ENCODE measurements at places on chromosomes 1 and 21. TPM values are rescaled to one million over a fixed set of nuclear protein-coding genes. Genes with fewer than 3 reads are reported as not detected.
A peak's percentile ranks its signal among the peaks of the same experiment; 100 is the strongest.

GRCh38 chr1:22741118-22741517 lies 30.5 kb downstream of the EPHB2 start:
- DNase-seq = no peak

- peak; percentile 50 for DNase-seq
Measured at GRCh38 chr1:198220428-198220827, 63.6 kb downstream of the NEK7 start.

- DNase-seq = no peak
Measured at GRCh38 chr1:19461220-19461554, 24.2 kb downstream of the CAPZB start.

DNA sequence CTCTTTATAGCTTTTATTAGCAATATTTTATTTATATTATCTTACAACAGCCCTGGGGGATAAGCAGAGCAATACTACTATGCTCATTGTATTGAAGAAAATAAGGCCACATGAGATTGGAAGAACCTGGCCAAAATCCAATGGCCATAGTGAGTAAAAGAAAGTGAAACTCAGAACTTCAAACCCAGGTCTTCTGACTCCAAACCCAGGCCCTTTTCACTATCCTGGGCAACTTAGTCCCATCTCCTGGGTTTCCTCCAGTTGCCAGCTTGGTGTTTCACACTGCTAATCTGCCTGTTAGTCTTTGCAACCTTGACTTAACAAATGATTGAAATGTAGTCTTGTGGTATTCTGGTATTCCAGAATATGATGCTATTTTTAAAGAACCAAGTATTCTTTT lies 22.4 kb upstream of the EXO1 start:
- DNase-seq = no peak

The KRTAP20-3 gene
- not detected for total RNA-seq

- no peak for DNase-seq
Measured at GRCh38 chr1:109304226-109304920, 2.4 kb downstream of the MYBPHL start.

- no peak for DNase-seq
Measured at GRCh38 chr1:233834609-233835008, 69.9 kb upstream of the SLC35F3 start.

GRCh38 chr1:154886281-154887015 lies 16.4 kb upstream of the KCNN3 start:
- no peak for DNase-seq

The CTSS gene
- total RNA-seq = 64.5 TPM

DNA sequence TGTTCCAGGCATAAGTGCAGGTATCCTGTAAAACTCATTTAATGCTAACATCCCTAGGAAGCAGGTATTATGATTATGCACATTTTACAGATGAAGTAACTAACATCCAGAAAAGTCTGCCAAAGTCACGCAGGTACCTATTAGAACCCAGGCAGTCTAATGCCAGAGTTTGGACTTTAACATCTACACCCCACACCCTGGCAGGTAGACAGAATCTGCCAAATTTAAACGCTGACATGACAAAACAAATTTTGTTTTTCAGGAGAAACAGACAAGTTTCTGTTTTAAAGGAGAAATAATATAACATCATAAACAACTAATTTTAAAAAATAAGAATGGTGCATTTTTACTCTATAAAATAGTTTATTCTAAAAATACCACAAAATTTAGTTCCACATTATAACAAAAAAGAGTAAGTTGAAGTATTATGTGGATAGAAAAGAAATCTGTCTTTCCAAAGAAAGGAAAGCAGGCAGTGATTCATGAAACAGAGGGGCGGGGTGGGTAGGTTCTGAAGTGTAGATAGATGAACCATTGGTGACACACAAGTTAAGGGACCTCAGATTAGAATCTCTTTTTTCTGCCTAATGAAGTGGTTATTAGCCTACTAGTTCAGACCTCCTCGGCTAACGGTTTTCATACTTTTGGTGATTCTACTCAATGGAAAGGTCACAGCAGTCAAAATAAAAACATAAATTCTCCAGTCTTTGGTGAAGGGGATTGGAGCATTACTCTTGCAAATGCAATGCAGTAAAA lies 1.7 kb downstream of the ASPM start:
- DNase-seq = peak; percentile 20

DNA sequence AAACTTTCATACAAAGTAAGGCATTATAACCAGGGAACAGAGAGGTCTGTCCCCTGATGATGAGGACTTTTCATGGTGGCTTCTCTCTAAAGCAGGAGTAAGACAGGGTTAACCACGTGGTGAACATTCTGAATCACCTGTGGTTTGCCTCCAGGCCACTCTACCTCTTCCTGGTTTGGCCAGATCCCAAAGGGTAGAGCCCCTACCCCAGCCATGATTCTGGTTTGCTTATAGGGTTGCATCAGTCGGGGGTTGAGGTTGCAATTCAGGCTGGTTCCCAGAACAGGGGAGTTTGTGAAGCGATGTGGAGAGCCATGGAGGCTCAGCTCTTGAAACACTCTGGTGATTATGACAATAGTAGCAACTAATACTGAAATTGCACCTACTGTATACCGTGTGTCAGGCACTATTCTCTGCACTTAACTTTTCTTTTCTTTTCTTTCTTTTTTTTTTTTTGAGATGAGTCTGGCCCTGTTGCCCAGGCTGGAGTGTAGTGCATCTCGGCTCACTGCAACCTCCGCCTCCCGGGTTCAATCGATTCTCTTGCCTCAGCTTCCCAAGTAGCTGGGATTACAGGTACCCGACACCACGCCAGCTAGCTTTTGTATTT lies 8.3 kb downstream of the CNR2 start:
- DNase-seq = no peak

The ELAPOR1 gene
- 1.9 TPM for total RNA-seq

The GLIS1 gene
- 1.4 TPM for total RNA-seq

DNA sequence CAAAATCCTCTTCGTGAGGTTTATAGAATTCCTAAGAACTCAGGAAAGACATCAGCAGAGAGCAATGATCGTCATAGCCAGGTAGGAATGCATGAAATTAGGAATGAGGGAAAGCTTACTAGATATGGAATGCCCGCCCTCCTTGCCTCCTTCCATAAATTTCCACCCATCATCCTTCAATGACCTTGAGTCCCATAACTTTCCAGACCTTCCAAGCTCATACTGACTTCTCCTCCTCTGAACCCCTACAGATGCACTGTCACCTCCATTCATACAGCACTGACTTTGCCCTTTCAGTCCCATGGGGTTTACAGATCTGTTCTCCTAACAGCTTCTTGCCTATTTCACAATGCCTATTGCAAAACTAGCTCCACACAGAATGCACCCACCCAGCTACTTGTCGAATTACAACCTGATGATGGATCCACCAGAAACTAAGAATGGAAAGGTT lies 23.8 kb upstream of the PPP1R15B start:
- DNase-seq = peak; percentile 51

DNA sequence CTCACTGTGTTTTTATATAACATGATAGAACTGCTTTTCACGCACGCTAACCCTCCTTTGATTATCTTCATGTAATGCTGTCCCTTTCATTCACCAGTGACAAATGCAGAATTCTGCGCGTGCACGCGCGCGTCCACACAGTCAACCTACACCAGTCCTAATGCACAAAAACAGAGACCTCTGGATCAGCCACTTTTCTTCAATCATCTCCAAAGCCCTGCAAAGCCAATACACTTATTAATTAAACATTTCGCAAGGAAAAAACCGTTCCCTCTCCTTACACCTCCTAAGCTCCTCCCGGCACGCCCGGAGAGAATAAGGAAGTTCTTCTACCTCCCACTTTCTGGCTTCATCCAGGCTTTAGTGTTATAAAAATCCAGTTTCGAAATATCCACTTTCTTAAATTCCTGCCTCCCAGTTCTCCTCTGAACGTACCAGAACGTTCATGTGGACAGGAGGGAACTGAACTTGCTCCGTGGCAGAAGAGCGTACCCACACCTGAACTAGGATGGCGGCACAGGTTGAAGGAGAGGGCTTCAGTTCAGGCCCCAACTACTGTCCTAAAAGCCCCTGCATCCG lies 4.6 kb downstream of the LMX1A start:
- DNase-seq = no peak

The GJB5 gene
- 4.3 TPM for total RNA-seq

The CHI3L1 gene
- total RNA-seq = 5.8 TPM

- DNase-seq = peak; percentile 32
Measured at GRCh38 chr1:117607471-117607870, 1.6 kb downstream of the TENT5C start.

The CELF3 gene
- not detected for total RNA-seq

GRCh38 chr21:29238967-29239290 lies 59.8 kb upstream of the BACH1 start:
- DNase-seq = peak; percentile 71

The S100A7 gene
- total RNA-seq = not detected

- DNase-seq = peak; percentile 51
Measured at GRCh38 chr21:26843933-26844257, 1.3 kb downstream of the ADAMTS1 start.

The TAL1 gene
- total RNA-seq = 3.1 TPM

- no peak for DNase-seq
Measured at GRCh38 chr1:150152772-150153456, 3.2 kb downstream of the PLEKHO1 start.

DNA sequence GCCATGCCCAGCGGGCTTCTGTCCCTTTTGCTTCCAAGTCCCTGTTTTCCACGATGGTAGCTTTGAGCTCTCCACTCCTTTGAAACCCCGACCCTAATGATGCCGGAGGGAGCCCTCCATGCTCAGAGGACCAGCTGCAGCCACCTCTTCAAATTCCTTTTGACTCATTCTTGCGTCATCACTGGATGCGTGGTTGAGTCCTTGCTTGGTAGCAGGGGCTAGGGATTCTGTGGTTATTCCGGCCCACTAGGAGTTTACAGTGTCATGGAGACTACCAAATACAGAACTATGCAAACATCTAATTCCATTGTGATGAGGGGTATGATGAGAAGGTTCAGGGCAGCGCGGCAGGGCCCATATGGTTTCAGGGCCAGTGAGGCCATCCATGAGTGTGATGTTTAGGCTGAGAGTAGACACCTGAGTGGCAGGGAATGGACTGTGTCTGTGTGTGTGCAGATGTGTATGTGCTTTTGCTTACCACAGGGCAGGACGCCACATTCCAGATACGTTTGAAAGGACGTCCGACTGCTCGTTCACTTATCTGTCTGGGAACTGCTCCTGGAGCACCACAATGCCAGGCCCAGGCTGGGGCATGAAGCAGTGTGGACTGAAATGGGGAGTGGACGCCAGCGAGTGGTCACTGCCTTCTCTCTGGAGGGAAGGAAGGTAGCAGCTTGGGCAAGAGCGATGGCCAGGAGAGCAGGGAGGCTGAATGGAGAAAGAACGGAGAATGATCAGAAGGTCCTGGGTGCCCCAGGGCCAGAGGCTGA lies 30.4 kb upstream of the ZBTB21 start:
- DNase-seq = peak; percentile 48

GRCh38 chr1:12146343-12147112 lies 20.3 kb upstream of the TNFRSF1B start:
- no peak for DNase-seq

DNA sequence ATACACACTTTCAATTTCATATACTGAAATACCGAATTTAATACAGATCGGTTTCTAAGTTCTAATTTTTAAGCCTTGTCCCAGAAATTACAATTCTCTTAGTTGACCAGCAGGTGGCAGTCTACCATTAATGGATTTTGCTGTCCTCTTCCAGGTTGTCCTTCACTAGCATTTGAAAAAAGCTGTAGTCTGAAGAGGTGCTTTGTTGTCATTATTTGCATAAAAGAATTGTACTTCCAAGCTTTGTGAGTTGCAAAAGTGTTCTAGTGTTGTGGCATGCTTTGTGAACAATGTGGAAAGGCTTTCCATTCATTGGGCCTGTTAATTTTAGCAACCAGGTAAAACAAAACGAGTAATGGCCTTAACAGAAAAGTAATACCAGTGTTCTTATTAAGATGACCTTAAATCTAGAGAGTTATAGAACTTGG lies 193.6 kb downstream of the RPS6KC1 start:
- DNase-seq = peak; percentile 38

DNA sequence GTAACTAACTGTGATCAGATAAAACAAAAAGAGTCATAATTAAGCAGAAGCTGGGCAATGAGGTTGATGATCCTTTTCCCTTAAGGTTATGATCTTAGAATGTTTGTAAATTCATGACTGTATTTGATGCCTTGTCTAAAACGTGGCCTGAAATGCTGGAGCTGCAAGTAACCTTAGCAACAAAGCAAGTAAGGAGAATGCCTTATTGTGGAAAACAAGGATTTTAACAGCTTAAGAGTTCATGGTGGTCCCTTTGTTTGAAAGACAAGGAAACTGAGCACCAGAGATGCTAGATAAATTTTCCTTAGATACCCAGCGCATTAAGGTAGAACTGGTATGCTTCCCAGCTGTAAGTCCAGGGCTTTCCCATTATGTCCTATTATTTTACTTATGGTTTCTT lies 25.7 kb upstream of the XPR1 start:
- DNase-seq = no peak

- no peak for DNase-seq
Measured at GRCh38 chr1:108644984-108645383, 15.9 kb downstream of the HENMT1 start.

- peak; percentile 79 for DNase-seq
Measured at GRCh38 chr1:31723828-31724359, 20.1 kb upstream of the COL16A1 start.

GRCh38 chr1:30919025-30919881 lies 10.7 kb upstream of the SDC3 start:
- DNase-seq = peak; percentile 79

DNA sequence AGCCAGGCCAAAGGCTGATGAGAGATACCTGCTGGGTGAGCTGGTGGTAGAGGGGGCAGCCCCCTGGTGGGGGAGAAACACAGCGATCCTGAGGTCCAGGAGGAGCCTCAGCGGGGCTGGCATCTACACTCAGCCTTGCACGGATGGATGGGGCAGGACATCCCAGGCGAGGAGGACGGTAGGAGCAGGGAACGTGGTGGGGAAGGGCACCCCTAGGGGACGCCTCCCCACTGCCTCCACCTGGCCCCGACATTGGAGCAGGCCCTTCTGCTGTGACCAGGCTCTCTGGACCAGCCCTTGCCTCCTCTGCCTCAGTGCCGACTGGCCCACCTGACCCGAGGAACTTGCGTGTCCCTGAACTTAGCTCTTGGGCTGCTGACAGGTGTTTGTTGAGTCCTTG lies 6.4 kb upstream of the MMEL1 start:
- DNase-seq = no peak

The RGS8 gene
- 5.3 TPM for total RNA-seq

DNA sequence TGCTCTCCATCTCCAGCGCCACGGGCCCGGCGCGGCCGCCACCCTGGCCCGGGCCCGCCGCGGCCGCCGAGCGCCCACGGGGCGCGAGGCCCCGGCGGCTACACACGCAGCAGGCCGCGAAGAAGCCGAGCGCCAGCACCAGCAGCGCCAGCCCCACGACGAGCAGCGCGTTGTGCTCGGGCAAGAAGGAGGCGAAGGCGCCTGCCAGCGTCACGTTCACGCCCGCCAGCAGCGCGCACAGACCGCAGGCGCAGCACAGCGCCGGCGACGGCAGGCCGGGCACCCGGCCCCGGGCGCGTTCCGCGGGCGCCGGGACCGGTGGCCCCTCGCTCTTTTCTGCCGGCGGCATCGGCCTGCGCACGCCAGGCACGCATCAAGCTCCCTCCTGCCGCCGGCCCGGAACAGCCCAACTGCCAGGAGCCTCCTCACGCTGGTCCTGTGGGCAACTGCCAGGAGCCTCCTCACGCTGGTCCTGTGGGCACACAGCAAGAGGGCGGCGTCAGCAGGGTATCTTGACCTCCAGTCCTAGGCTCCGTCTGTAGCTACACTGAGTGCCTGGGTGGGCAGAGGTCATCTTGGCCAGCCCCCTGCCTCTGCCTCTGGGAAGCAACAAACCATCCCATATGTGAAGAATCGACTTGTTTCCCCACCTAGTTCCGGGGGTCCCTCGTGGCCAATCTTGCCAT lies 18.1 kb downstream of the KNCN start:
- peak; percentile 39 for DNase-seq

Measured in umbilical cord (tissue), 2 donors.